Muscle of leg (tissue), 16 donors: ENCODE measurements at places on chromosomes 5 and 9.

- no peak for DNase-seq
Measured at GRCh38 chr9:98532574-98532973, 176.2 kb downstream of the GABBR2 start.

- peak; percentile 98 for DNase-seq
Measured at GRCh38 chr5:126594748-126595485, at the start of gene ALDH7A1. TSS of gene ALDH7A1 (minus strand) at chr5:126595219. CDS start at chr5:126595198, 21 bp downstream.

DNA sequence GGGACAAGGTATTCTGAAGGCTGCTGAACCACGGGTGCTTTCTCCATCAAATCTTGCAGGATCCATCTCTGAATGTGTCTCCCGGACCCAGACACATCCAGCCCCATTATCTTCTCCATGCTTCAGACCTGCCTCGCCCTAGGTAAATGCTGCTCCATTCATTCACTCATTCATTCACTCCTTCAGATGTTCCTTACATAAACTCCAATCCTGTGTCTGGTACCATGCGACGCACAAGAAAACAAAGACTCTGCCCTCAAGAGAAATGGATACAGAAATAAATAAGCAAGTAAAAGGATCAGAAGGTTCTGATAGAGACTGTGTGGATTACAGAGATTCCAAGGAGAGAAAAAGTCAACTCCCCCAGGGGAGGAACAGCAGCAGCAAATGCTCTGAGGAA is 7.9 kb upstream of the PSMB7 start:
- no peak for DNase-seq

DNA sequence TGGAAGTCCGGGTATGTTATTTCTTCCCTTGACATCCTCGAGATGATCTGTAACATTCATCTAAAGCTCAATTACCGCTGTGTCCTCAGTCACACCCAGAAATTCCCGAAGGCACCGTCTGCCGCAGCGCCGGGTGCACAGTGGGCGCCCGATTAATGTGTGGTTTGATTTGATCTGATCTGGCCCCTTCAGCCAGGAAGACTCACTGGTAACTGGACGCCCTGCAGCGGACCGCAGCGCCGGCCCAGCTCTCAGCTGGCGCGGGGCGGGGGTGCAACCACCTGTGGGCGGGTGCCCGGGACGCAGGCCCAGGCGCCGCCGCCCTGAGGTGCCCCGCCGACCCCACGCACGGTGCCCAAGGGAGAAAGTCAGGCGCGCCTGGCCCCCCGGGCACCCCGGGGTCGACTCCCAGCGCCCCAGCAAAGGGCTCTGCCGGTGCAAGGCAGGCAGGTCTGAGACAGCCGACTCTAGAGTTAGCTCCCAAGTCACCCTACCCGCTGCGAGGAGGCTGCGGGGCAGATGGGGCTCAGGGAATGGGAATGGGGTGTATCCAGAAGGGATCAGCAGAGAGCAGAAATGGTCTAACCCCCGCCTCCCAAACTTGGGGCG is 1.7 kb downstream of the EPB41L4B start:
- no peak for DNase-seq

DNA sequence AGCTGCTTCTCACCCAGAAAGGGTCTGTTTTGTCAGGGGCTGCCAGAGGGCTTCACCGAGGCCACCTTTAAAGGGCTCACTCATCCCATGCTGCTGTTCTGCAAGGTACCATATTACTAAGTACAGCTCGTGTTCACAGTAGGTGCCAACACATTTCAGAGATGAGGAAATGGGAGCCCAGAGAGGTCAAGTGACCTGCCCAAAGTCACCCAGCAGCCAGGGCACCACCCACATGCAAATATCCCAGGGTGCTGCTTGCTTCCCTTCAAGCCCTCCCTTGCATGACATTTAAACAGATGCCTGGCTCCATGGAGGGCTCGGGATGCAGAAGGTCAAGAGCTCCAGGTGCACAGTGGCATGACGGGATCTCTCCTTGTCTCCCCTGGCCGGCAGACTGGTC is 123.5 kb upstream of the SARDH start:
- DNase-seq: no peak

DNA sequence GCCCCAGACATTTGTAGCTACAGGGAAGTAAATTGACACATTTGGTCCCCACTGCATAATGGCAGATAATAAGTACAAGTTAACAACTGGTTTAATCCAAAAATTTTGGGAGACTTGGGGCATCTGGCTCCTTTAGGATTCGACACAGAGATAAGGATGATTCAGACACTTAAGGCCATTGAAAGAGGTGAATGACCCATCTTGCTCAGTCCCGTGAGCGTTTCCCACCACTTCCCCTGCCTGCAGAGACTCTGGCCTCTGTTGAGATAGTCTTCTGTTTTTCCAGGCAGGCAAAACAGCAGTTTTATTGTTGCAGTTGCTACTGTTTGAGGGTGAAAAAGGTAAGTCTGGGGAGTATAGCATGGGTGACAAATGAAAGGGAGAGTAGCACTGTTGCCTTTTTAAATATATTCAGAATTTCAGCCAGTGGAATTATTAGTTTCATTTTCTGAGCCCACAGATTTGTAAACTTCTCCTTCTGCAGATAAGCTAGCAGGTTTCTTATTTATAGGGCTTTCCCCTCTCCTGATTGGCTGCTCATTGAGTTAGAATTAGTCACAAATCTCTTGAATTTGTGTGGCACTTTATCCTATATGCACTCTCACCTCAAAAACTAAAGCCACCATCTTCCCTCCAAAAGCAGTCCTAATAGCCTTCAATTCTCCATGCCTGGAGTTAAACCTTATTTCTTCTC is 19.3 kb downstream of the ACO1 start:
- no peak for DNase-seq

GRCh38 chr5:54988817-54989216 is 3.4 kb upstream of the ESM1 start:
- DNase-seq: no peak

DNA sequence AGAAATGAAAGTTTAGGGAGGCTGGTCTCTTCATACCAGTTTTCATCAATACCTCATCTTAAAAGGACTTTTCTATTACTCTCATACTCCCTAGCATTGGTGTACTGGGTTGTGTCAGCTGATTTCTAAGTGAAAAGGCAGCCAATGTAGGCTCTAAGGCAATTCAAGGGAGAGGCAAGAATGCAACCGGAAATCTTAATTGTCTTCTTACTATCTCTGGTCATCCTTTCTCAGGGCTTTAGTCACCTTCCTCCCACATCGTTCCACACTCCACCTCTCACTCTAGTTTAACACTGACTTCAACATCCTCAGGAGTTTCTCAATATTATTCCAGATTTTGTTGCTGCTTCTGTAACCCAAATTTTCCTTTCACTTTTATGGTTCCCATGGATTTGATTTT is 281.8 kb upstream of the RFX3 start:
- DNase-seq: no peak

- DNase-seq: no peak
Measured at GRCh38 chr5:87195616-87196015, 72.1 kb upstream of the RASA1 start.

GRCh38 chr9:24881361-24881760 is 335.7 kb upstream of the IZUMO3 start:
- DNase-seq: no peak

GRCh38 chr9:114206221-114206789 is 51.0 kb downstream of the COL27A1 start:
- no peak for DNase-seq
